ENCODE measurements at places on chromosomes 2 and 18.

GRCh38 chr2:158635961-158636601, 159.0 kb upstream of the DAPL1 start:
- DNase-seq, result no peak

- no peak for DNase-seq
Measured at GRCh38 chr2:29323961-29324360, 208.7 kb downstream of the CLIP4 start.

GRCh38 chr2:19714926-19715325, 186.9 kb downstream of the TTC32 start:
- no peak for DNase-seq

DNA sequence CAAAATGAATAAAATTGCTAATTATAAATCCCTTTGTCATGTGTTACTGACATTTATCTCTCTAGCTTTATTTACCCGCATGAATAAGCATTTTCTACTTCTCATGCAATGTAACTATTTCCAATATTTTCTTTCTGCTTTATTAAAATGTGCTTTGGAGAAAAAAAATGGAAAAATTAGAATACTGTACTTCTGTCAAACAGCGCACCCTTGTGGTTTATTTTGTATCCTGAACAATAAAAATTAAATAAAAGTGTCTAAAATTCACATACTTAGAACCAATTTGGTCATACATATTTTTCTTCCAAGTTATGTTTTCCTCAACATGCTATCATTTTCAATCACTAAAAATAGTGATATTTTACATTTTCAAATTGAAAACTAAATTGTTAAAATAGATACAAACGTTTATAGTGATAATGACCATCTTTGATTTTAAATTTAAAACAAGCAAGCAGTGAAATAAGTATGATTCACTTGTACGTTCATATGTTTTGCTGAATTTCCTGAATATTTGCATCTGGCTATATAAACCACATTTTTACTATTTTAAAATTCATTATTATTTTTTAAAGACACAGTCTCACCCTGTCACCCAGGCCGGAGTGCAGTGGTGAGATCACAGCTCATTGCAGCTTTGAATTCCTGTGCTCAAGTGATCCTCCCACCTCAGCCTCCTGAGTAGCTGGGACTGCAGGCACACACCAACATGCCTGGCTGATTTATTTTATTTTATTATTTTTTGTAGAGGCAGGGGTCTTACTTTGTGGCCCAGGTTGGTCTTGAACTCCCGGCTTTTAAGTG, 95.9 kb upstream of the GRB14 start:
- peak; percentile 82 for DNase-seq

- no peak for DNase-seq
Measured at GRCh38 chr2:23588106-23588505, 203.1 kb downstream of the KLHL29 start.

GRCh38 chr2:178700922-178701342, 106.3 kb downstream of the TTN start:
- peak; percentile 74 for DNase-seq

DNA sequence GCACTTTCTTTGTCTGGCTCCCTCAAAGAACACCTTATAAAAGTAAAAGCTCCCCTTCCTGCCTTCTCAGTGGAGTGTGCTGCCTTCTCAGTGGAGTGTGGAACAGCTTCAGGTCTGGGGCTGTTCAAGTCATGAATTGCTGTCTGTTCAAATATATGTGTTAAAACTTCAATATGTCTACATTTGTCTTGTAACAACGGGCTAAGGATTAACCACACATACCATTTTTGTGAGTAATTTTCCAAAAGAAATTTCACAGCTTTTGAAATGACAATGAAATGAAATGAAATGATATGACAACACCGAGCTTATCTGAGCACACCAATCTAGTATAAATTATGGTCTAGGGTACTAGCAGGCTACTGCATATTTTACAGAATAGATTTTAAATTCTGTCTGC, 42.9 kb downstream of the CABYR start:
- DNase-seq, result no peak

- DNase-seq, result no peak
Measured at GRCh38 chr2:16691261-16691660, 25.6 kb upstream of the CYRIA start.

DNA sequence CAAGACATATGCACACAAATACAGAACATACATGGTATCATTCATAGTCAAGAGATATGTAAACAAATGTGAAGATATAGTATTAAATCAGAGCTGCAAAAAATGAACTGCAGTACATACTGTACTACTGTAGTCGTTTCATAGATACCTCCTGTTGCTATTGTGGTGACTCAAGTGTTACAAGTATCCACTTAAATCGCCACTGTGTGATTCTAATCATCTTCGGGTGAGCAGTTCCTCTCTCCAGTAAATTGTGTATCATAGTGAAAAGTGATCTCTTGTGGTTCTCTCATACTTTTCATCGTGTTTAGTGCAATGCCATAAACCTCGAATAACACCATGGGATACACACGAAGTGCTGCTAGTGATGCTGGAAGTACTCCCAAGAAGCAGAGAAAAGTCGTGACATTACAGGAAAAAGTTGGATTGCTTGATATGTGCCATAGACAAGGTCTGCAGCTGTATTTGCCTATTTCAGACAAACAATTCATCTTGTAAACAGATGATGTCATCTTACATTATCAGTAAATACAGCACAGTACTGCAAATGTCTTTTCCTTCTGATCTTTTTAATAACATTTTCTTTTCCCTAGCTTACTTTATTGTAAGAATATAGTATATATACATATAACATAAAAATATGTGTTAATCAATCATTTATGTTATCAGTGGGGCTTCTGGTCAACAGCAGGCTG, 222.2 kb downstream of the BCL11A start:
- DNase-seq, result peak; percentile 95

DNA sequence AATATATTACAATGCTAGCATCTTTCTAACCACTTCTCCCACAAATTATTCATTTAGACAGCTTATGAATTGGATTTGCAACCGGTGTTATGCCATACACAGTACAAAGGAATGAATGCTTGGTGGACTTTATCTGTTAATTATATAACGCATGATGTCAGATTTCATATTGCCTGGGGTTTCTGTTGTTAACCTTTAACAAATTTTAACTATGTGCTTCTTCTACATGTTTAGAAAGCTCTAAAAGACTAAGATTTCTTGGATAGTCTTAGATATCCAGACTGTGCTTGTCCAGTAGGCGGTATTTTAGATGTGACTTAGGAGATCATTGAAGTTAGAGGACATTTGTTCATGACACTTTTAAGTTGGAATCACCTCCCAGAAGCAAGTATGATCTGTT, 976.3 kb downstream of the TMEM182 start:
- DNase-seq, result no peak

DNA sequence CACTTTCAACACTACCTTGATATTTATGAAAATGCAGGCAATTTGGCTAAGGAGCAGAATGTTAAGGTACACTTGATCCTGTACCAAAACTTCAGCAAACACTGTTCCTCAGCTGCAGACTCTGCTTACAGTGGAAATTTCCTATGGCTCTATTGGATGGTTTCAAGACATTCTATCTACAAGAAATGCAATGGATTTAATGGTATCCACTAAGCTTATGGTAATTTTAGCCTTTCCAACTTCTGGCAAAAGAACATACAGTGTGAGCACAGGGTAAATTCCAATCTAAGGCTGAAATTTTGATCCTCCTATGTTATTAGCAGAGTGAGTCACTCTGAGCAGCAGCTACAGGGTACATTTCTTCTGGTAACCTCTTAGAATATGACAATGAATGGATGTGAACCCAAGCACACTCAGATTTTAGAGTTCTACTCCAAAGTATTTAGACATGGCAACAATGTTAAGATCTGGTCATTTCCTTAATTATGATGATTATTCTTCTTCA, 361.8 kb upstream of the PIK3C3 start:
- no peak for DNase-seq

DNA sequence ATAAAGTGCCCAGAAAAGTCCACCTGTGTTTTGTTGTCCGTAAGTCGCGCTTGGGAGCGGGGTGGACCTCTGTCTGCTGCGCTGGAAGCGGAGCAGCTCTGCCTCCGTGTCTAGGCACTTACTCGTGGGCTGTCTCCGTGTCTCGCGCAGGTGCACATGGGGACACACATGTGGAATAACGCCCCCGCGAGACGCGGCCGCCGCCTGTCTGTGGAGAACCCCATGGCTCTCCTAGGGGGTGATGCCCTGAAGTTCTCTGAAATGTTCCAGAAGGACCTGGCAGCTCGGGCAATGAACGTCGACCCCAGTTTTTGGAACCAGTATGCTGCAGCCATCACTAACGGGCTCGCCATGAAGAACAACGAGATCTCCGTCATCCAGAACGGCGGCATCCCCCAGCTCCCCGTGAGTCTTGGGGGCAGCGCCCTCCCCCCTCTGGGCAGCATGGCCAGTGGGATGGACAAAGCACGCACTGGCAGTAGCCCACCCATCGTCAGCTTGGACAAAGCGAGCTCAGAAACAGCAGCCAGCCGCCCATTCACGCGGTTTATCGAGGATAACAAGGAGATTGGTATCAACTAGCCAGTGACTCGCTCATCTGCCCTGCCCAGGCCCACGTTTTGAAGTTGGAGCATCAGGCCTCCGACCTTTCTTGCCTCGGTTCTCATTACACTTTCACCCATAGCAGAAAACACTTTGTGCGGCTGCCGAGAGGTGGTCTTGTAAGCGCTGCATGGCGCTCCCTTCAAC, 17.3 kb downstream of the SALL3 start:
- no peak for DNase-seq

DNA sequence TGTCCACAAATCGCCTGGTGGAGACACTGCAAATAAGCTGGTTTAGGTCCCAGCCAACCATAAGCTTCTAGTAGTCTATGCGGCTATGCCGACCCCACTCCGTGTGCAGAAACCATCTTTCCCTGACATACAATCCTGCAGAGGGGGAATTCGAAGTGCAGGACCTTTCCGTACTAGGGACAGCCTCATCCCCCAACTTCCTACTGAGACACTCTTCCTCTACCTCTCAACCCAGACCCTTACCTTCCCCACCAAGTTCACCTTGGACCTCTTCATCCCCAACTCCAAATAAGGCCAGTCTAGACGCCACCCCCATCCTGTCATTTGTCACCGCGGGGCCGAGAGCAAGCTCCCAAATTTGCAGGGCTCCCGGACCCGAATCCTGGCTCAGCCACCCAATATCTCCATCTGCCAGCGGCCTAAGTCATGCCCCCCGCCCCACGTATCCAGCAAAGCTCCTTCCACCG, 496 bp downstream of the SUCLG1 start:
- peak; percentile 58 for DNase-seq

DNA sequence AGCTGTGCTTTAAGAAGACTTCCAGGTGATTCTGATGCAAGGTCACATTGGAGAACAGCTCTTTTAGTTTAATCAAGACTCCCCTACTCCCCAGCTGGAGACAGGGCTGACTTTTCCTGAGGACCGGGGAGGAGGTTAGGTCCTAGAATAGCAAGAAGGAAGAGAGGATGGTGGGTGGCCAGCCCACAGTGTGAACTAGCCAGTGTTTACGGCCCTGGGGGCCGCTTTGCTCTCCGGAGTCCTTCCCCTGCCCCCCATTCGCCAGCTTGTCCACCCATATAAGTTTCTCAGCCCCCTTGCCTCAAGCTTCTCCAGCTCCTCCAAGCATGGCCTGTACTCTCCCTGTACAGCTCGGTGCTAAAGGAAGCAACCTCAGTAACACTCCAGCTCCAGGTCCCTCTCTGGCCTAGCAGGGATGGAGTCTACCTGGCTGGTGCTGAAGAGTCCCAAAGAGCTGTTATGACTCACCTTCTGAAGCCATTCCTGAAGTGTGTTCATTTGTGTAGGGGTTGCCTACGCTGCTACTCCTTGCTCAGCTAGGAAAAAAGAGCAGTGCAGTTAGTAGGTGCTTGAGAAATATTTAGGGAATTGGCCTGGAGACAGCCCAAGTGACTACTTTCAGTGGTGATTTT, 7.9 kb downstream of the INPP4A start:
- DNase-seq, result no peak

- no peak for DNase-seq
Measured at GRCh38 chr2:119025013-119025412, 83.0 kb downstream of the MARCO start.

DNA sequence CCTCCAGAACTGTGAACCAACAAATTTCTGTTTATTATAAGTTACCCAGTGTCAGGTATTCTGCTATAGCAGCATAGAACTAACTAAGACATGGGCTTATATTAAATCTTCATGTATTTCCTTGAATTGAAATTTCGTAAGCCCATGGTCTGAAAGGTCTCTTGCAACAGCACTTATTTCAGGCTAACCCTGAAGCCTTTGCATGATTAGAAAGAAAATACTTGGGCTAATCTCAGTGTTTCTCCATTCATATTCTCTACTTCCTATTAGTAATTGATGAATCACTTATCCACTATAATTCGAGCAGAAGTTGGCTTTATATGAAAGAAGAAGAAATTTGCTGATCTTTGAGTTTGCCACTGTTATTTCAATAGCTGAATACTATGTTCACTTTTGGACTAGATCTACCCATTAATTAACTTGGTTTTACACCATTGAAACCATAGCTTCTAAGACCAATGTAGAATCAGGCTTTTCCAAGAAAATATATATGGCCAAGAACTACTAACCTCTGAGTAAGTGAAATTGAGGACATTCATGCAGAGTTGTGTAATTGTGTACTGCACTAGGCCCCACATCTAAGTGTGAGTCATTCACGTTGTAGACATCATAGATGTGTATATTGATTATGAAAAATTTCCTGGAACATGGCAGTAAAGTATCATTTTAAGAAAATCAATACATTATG, 731.6 kb downstream of the SOCS6 start:
- no peak for DNase-seq

DNA sequence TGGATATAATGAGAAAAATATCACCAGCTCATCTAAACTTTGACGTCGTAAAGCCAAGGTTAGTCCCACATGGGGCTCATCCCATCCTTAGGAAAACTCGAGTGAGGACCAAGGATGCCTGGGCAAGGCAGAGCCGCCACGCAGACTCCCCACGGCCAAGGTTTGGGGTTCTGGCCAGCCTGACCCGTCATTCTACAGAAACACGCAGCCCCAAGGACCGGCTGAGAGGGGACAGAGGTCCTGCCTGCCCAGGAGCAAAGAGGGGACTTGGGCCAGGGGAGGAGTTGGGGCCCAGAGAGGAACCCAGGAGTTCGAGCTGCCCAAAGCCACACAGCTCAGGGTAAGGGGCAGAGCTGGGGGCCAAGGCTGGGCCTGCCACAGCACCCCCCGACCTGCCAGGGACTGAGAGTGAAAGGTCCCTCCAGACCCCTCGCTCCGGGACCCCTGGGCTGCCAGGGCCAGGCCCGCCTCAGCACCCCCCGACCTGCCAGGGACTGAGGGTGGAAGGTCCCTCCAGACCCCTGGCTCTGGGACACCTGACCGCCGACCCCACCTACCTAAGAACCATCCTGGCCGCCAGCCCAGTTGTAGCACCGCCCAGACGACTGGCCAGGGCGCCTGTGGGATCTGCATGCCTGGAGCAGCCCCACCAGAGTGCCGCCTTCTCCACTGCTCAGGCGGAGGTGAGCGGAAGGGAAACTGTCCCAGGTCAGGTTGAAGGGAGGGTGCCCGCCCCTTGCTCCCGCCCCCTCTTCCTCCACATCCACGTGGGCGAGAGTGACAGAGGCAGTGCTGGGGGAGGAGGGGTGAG, at the start of gene PDCD1:
Gene PDCD1 (minus strand): TSS at position 689 of the 811 bp plus-strand sequence. CDS start 56 bp downstream, at position 633.
- DNase-seq, result peak; percentile 72

DNA sequence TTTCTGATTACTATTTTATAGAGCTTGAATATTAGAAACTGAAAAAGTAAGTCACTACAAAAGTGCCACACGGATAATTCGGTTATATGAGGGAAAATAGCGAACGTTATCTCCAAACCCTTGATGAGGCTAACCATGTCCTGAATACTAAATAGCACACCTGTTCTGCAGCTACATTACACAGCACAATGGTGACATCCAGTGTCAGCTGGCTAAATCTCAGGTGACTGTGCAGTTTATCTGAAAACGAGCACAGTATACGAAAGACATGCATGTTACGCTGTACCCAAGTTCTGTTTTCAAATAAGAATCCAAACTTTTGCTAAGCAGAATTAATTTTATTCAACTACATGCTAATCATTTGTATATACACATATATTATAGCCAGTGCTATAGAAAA, 9.0 kb downstream of the CCDC68 start:
- DNase-seq, result peak; percentile 95

All from DMS53 (cell line).